Anterior cingulate cortex (tissue), 58 donors: ENCODE measurements at places on chromosomes 6 and 20.

- DNase-seq: no peak
These were observed 223.2 kb upstream of the TSHZ2 start for GRCh38 chr20:52748990-52749389.

- no peak for DNase-seq
These were observed 19.3 kb upstream of the ZNF831 start for GRCh38 chr20:59144179-59144830.

DNA sequence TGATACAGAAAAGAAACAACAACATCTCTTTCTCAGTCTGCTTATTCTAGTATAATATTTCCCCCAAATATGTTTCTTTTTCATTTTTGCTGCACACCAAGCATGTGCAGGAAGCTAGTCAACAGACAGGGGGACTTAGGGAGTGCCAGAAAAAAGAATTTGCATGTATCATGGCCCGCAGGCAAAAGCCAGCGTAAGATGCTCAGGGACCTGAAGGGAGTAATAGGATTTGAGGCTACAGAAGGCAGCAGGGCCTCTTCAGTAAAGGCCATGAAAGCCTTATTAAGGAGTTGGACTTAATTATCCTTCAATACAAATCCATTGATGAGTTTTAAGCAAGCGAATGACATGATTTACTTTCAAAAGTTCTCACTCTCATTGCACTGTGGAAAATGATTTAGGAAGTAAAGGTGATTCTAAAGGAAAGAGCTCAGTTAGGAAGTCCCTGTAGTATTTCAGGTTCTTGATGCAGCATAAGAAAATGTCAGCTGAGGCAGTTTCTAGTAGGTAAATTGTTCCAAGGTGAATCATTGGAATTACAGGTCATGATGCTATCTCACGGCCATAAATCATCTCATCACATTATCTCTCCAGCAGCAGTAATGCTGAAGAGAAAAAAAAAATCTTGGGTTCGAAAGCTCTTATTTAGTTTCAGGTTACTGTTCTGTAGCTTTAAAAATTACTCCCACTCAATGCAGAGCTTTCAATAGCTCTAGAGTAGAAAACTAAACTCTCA lies 94.8 kb downstream of the PTCHD4 start:
- DNase-seq: no peak

DNA sequence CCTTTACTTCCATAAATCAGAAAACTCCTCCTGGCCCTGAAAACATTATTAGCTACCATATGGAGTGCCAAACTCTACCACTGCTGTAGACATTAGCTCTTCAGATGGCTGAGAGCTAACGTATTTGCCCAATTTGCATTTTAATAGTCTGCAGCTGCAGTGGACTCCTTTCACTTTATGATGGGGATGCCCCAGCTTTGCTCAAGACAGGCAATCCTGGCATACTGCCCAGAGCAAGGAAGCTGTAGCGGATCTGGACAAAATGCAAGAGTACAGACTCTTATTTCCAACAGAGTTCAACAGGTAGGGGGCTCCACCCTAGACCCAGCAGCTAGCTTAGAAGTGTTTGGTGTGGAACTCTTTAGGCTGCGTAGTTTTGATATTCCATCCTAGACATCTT lies 246.7 kb downstream of the FOXC1 start:
- no peak for DNase-seq

- DNase-seq: peak; percentile 92
These were observed 42.3 kb upstream of the NAA20 start for GRCh38 chr20:19974630-19975435.

DNA sequence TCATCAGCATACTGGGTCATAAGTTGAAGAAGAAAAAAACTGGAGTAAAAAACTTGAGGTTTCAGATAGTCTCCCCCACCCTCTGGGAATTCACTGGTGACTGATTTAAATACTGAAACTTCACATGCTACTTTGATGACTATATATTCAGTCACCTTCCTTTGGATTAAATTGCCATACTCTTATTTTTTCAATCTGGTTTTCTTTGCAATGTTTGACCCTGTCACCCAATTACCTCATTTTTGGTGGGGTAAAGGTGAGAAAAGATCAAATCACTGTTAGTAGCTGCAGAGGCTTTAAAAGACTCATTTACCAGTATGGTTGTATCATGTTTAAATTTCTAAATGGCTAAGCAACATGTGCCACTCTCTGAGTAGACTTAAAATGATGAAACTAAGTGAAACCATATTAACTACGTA lies 862.7 kb upstream of the FLRT3 start:
- DNase-seq: no peak

- DNase-seq: no peak
These were observed 756.4 kb upstream of the MMS22L start for GRCh38 chr6:98039443-98039842.

GRCh38 chr6:13593103-13593502 lies 18.7 kb downstream of the SIRT5 start:
- DNase-seq: no peak

DNA sequence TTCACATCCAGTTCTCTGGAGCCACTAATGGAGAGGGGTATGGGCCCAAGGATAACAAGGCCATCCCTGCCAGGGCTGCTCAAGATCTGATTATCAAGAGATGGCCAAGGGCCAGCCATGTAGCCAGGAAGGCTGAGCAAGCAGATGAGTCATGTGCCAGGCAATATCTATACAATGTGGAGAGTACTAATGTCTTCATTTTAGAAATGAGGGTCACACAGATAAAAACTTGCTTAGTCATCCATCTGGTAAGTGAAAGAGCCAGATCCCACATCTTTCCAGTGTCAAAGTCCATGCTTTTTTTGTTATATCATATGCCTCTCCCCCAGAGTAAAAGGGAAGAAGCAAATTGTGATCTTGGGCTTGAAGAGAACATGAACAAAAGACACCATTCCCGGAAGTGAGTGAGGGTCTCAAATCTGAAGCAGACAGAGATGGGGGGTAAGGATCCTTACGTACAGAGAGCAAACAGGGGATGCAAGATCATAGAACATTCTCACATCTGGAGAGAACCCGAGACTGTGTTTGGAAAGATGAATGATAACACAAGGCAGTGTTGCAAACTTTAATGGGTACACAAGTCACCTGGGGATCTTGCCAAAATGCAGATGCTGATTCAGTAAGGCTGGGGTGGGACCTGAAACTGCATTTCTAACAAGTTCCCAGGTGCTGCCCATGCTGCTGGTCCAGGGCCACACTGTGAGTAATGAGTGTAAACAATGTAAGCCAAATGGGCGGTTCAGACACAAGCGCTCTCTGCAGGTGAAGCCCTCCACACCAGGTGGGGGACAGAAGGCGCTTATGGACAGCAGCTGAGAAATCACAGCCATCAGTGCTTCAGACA lies 20.0 kb upstream of the GSTA3 start:
- DNase-seq: no peak

DNA sequence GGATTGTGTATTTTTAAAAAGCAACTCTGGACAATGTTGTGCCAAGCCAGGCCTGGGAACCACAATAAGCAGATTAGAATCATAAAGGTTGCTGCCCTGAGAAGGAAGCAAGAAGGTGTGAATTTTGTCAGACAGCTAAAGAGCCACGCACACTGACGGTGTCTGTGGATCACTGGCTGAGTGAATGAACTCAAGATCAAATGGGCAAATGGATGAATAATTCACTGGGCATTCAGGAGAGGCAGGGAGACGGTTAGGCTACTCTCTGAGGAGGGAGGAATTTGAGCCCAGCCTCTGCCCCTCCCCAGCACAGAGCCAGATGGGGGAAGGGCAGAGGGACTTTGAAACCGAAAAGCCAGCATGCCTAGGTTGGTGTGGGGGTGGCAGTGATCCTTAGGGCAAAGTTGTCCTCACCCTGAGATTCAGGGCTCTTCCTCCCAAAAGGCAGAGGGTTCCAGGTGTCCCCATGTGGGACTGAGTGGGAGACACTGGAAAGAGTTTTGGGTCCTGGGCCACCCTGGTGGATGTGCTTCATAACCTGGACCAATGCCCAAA lies 19.5 kb upstream of the SLC22A7 start:
- DNase-seq: no peak

DNA sequence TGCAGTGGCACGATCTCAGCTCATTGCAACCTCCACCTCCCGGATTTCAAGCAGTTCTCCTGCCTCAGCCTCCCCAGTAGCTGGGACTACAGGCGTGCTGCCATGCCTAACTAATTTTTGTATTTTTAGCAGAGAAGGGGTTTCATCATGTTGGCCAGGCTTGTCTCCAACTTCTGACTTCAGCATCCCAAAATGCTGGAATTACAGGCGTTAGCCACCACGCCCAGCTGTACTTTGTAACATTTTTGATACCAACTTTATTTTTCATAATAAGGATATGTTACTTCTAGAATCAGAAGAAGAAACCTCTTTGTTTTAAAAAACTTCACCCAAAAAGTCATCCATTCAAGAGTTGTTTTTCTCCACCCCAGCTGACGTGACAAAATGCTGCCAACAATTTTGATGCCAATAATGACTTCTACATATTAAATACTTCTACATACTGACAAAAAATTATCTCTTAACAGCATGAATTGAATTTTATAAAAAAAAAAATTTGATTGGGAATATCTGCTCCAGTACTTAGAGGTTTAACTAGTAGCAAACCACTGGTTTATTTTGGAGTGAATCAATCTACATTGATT lies 22.5 kb upstream of the PRIM2 start:
- no peak for DNase-seq

DNA sequence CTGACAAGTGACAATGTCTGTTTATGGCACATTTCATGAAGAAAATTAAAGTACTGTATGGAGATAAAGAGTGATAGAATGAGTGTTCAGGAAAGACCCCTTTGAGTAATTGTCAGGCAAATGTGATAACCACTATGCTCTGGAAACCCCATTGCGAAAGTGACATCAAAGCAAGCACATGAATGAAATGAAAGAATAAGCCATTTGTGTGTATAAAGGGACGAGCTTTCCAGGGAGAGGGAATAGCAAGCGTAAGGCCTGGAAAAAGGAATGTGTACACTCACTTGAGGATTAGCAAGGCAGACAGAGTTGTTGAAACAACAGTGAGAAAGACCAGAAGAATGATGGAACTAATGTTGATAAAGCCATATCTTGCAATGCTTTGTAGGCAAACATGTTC lies 490.0 kb downstream of the GRIK2 start:
- DNase-seq: no peak

- DNase-seq: no peak
These were observed 902 bp downstream of the ZNF337 start for GRCh38 chr20:25695532-25696370.

- DNase-seq: no peak
These were observed 20.9 kb downstream of the L3MBTL1 start for GRCh38 chr20:43528258-43528875.

GRCh38 chr6:71246596-71246995 lies 42.0 kb upstream of the OGFRL1 start:
- DNase-seq: no peak

GRCh38 chr6:70839286-70840266 lies 117.3 kb downstream of the B3GAT2 start:
- DNase-seq: no peak

DNA sequence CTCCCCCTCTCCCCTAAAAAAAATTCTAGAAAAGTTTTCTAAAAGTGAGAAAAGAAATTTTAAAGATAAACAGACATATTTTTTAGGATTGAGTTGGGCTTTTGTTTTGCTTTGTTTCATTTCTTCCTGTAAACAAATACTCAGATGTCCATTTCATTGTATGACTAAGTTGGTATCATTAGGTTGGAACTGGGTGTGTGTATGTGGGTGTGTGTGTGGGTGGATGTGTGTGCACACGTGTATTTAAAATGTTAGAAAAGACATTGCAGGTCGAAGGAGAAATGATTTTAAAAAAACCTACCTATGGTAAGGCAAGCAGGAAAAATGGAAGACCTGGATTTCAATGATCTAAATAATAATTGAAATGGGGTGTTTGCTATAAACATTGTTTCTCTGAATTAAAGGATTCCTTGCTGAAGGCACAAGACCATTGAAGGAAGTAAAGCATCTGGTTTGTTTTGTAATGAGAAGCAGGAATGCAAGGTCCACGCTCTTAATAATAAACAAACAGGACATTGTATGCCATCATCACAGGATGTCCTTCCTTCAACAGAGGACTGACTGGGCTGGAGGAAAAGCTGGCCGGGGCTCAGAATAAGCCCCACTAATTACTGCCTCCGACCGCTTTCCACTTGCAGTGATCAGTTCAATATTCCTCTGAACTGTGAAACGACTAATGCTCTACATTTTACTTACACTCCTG lies 996 bp upstream of the PRDM1 start:
- no peak for DNase-seq

GRCh38 chr6:134177753-134178160 lies 125.3 kb upstream of the SLC2A12 start:
- no peak for DNase-seq

DNA sequence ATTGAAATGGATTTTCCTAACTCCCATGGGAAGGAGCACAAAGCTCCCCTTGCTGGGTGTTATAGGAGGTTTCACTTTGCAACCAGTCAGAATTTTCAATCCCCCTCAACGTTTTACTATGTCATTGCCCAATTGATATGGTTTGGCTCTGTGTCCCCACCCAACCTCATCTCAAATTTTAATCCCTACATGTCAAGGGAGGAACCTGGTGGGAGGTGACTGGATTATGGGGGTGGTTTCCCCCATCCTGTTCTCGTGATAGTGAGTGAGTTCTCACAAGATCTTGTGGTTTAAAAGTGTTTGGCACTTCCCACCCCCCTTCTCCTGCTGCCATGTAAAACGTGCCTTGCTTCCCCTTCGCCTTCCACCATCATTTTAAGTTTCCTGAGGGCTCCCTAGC lies 62.9 kb downstream of the ZMYND8 start:
- no peak for DNase-seq

- DNase-seq: no peak
These were observed 124.7 kb upstream of the GPR6 start for GRCh38 chr6:109853426-109853825.

DNA sequence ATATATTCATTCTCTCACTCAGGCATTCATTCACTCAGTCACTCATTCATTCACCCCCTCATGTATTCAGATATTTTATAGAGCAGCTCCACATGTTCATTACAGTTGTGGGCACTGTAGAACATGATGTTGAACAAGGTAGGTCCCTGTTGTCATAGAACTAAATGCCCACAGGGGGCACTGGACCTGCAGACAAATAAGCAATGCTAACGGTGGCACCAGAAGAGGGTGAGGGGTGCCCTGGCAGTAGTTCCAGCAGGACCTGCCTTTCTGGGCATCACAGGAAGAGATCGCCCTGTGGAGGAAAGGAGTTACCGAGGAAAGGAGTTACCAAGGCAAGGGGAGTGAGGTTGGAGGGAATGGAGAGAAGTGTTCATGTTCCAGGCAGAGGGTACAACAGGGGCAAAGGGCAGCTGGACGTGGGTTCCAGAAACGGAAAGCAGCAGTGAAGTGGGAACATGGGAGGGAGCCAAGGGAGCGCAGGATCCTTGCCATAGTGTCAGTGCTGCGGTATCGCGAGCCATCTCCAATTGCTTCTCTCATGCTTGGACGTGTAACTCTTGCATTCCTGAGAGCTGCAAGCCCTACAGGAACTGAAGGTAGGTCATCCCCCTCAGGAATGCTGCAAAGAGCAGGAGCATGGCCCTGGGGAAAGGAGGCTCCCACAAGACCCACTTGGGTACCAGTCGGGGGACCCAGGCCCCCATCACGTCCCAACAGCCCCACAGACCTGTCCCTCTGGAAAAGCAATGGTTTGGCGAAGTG lies 128.2 kb downstream of the EDN3 start:
- no peak for DNase-seq
